ENCODE measurements at places on chromosomes 16 and 17. TPM values are rescaled to one million over a fixed set of nuclear protein-coding genes. Genes with fewer than 3 reads are reported as not detected.

PIRT gene
- not detected for total RNA-seq

TPPP3 gene
- total RNA-seq = 12.6 TPM

KRTAP2-3 gene
- not detected for total RNA-seq

NACA2 gene
- total RNA-seq = not detected

CCL17 gene
- total RNA-seq = not detected

NDRG4 gene
- total RNA-seq = 2.2 TPM

DNA sequence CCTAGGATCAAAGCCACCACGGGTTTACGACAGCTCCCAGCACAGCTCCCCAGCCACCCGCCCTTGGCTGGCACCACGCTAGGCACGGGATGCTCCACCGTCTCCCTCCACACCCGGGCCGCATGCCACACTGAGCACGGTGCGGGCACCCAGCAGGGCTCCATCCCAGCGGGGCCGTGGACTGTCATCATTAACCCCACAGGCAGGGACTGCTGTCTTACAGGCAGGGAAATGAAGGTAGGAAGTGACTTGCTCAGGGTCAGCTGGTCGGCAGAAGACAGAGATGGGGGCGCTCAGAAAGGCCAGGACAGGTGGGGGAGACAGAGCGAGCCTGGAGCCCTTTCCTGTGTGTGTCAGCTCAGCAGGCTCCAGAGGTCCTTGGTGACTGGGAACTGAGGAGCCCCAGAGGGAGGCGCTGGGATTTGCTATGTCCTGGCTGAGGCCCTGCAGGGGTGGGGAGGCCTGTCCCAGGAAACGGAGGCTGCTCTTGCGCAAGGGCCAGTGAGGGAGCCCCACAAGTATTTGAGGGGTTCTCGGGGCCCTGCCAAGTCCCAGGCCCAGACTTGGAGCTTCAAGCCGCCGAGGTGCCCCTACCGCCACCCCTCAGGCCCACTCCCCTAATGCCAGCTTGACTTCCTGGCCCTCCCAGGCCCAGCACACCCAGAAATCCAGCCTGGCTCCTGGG is 3.2 kb downstream of the UBALD1 start:
- DNase-seq = no peak

DNA sequence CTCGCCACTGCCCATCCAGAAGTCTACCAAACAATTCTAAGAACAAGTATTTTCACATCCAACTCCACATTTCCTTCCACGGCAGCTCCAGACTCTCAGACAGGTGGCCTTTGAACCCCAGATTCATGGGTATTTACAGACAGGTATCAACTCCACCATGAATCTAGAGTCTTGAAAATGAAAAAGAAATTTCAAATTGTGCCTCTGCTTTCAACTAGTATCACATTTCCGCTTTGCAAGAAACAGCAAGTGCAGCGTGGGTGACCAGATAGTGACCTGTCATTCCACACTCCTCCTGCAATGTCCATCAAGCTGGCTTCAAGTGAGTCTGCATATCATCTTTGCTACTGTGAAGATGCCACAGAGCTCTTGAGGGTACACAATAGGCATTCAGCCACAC is 232.4 kb upstream of the RPL38 start:
- DNase-seq = no peak

DNA sequence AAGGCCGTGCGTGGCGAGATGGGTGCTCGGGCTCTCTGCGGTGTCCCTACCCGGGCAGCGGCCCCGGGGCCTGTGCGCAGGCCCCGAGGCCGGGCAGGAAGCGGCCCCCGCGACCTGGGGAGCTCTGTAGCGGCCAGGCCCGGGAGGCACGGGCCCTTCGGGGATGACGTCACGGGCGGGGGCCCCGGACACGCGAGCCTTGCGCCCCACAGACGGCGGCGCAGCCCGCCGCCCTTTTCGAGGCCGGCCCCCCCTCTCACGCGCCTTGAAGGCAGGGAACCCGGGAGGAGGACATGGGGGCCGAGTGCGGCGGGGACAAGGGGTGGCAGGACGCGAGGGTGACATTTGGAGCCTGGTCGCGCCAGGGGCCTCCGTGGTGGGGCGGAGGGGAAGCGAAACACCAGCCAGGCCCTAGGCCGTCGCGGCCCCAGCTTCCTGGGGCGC is 1.1 kb downstream of the RAI1 start:
- no peak for DNase-seq
